Astrocyte of the cerebellum (primary cell): ENCODE measurements at places on chromosomes 5 and 9.

GRCh38 chr5:9125852-9126251 lies 420.0 kb downstream of the SEMA5A start:
- DNase-seq: no peak

DNA sequence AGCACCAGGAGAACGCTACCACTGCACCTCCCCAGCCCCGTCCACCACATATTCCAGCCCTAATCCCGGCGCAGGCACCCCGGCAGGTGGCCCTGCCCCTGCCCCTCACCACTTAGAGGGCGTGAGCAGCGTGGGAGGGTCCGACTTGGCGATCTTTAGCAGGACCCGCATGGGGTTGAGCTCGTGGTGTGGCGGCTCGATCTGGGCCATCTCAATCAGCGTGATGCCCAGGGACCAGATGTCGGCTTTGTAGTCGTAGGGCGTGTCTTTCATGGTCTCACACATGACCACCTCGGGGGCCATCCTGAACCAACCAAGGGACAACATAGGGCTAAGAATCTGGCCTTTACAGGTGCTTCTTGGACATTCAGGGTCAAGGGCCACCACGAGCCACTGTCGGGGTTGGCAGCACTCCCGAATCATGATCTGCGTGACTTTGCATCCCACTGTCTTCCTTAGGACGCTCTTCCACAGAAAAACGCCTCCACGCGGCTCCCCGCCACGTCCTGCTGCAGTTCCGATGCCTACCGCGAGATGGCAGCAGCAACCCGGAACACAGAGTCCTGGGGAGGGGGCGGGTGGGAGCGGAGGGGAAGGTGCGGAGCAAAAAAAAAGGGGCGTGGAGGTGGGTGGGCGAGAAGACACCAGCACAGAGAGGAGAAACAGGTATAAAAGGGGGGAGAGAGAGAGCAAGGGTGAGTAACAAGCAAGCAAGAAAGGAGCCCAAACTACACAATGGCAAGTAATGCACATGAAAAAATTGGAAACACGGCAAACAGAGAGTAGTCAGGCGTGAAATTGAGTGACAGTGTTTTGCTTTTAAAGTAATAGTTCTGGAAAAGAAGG lies 81.3 kb downstream of the STK10 start:
- no peak for DNase-seq

GRCh38 chr5:33482335-33482734 lies 41.6 kb downstream of the TARS1 start:
- DNase-seq: no peak

GRCh38 chr5:61139094-61139873 lies 23.0 kb downstream of the SMIM15 start:
- DNase-seq: no peak

GRCh38 chr5:18526792-18527405 lies 892.6 kb downstream of the TAF11L14 start:
- no peak for DNase-seq

DNA sequence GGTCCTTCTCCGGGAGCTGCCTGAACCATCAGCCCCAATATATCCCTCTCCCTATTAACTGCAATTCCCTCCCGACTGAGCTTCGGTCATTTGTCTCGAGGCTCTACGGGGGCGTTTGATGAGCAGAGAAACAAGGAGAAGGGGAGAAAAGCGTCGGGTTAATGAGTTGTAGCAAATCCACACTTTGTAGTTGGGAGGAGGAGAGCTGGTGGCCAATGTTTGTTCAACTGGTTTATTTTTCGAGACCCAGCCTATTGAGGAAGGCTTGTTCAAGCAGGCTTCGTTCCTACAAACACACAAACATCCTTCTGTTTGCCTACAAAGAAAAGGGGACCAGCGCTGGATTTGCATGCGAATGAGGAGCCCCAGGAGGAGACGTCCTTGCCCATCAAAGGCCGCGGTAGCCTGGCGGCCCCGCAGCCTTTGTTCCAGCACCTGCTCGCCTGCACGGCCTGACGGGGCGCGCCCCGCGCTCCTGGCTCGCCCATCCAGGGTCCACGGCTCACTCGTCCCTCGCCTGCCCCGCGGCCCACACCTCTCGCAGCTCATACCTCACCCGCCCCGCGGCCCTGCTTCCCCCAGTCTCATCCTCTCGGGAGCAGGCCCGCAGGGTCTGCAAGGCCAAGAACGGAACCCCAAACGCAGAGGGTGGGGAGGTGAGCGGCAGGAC lies 4.6 kb downstream of the FOXD1 start:
- DNase-seq: no peak

GRCh38 chr5:21806943-21807342 lies 1046.2 kb downstream of the CDH12 start:
- DNase-seq: no peak

- DNase-seq: no peak
These were observed 270.8 kb upstream of the ACTBL2 start for GRCh38 chr5:57753446-57753845.

- DNase-seq: no peak
These were observed 5.6 kb upstream of the C5 start for GRCh38 chr9:121055642-121056143.
